ENCODE measurements at places on chromosomes 2 and 18.

GRCh38 chr18:35083174-35083712, 42.0 kb downstream of the MAPRE2 start:
- no peak for DNase-seq

- DNase-seq = no peak
Observed at GRCh38 chr18:36402765-36403396, 105.4 kb downstream of the FHOD3 start.

GRCh38 chr2:14909795-14910194, 277.3 kb downstream of the LRATD1 start:
- DNase-seq = no peak

DNA sequence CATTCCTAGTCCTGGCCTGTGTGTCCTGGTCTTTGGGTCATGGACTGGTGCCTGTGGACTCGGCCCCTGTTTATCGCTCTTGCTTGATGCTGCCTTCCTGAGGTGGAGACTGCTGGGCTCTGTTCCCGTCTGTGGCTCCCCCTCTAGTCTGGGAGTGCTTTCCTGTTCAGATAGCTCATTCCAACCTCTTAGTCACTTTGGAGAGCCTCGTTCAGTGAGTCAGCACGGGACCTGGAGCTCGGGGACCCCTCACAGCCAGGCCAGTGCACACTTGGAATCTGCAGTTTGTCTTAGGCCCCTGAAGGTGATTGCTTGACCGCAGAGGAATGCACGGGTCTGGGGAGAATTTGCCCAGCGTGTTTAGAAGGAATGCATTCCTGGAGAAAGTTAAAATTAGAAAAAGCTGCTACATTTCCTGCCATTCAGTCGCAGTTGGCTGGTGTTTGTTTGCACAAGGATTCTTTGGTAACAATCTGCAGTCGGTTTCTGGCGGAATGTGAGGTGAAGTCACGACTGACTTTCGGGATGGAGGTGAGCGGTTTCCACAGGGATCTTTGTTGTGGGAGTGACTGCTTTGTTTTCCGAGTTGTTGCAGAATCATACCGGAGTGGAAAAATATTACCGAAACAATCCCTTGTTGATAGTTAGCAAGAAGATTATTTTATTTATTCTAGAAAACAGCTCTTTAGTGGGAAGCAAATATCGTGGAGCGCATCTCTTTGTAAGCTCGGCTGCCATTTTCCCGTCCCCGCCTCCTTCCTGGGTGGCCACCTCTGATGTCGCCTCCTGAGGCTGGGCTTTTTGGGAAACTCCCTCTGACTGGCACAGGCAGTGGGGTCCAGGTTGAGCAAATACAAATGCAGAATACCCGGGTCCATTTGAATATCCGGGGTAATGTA, 29.6 kb downstream of the SH3BP4 start:
- no peak for DNase-seq

GRCh38 chr2:166434491-166434890, 58.7 kb upstream of the SCN9A start:
- DNase-seq = no peak

GRCh38 chr2:240972201-240972600, 26.2 kb upstream of the SNED1 start:
- no peak for DNase-seq

DNA sequence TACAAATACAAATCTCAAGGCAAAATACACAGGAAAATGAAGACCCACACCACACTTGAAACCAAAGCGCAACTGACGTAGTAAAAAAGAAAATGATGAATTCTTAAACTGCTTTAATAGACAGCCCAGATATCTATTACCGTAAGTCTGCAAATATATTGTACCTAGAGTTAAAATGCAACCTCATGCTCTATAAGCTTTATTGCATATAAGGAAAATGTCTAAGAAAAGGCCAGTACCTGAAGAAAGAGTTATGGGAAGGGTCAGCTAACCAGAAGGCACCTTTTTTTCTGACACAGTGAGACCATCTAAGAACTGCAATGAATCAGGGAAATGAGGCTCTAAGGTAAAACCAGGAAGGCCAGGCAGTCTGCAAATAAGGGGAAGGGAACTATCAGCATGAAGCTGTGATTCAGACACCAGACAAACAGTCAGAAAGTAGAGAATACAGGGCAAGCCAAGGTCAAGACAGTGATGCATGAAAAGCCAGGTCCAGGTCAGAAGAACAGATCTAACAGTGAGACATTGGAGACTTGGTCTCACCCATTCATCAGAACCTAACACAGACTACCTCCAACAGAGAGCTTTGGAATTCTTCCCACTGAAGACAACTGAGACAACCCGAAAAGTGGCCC, 46.9 kb downstream of the PDE11A start:
- DNase-seq = no peak

- DNase-seq = no peak
Observed at GRCh38 chr2:102334486-102334885, 21.1 kb upstream of the IL18R1 start.

All from immature natural killer cell (primary cell).